ENCODE measurements at places on chromosomes 12 and 14.

DNA sequence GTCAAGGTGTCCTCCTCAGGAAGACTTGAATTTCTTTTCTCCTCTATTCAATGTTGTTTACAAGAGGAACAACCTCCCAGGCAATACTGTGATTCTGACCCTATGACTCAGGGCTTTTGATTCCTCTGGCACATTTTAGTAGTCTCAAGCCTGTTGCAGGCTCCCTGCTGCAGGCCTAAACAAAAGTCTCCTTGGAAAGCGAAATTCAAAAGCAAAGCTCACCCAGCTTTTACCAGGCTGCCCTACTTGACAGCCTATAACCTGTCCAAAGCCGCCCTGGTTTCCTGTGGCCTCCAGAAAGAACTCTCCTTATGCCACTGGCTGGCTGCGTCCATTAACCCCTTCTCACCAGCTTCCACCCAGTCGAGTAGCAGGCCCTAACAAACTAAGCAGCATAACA is 11.6 kb downstream of the FGD6 start:
- DNase-seq, result peak; percentile 47
- H3K27me3 ChIP-seq, result no peaks in the 10 kb centered on the region
- H3K36me3 ChIP-seq, result peaks cover 6% of the 10 kb centered on the region
- no peaks in the 10 kb centered on the region for H3K4me1 ChIP-seq
- no peak overlapping the region for H3K4me3 ChIP-seq
- H3K27ac ChIP-seq, result peak overlapping the region; percentile 69

DNA sequence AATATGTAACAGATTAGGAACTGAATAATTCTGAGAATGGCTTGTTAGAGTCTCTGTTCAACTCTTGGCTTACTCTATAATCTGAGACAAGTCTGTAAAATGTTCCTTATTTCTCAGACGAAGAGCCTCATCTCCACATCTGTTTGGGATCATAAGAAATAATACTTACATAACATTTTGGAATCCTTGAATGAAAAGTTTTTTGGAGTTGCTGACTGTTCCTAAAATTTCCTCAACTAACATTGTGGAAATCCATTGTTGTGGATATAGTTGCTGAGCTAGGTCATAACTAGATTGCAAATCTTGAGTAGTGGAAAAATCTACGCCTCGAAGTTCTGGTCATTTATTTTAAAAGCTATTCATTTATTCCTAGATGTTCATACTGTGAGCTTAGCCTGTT is 402.9 kb downstream of the ZFP36L1 start:
- no peaks in the 10 kb centered on the region for H3K36me3 ChIP-seq
- H3K4me1 ChIP-seq, result no peaks in the 10 kb centered on the region
- H3K27me3 ChIP-seq, result no peaks in the 10 kb centered on the region
- no peak overlapping the region for H3K27ac ChIP-seq

- peak; percentile 62 for DNase-seq
- no peaks in the 10 kb centered on the region for H3K4me1 ChIP-seq
- H3K27ac ChIP-seq, result no peak overlapping the region
- no peaks in the 10 kb centered on the region for H3K36me3 ChIP-seq
- H3K4me3 ChIP-seq, result no peak overlapping the region
Observed at GRCh38 chr12:114841557-114842251, 157.7 kb upstream of the TBX3 start.

DNA sequence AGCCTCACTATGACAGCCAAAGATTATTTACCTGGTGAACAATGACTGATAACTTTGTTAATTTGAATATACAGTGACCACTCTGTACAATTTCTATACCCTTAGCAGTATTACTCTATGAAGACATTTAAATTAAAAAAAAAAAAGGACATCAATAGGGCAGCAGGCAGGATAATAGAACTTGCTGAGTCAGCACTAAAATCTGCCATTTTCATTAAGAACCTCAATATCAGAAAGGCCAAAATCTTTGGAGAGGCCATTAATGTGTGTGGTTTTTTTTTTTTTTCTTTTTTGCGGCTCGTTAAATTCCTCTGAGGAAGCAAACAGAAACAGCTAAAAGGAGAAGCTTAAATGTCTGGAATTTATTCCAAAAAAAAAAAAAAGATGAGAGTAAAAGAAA is 73.7 kb downstream of the FOXN3 start:
- H3K4me3 ChIP-seq, result no peak overlapping the region
- peaks cover 12% of the 10 kb centered on the region for H3K4me1 ChIP-seq
- H3K27me3 ChIP-seq, result no peaks in the 10 kb centered on the region
- no peak overlapping the region for H3K27ac ChIP-seq
- peaks cover 2% of the 10 kb centered on the region for H3K36me3 ChIP-seq
- no peak for DNase-seq

DNA sequence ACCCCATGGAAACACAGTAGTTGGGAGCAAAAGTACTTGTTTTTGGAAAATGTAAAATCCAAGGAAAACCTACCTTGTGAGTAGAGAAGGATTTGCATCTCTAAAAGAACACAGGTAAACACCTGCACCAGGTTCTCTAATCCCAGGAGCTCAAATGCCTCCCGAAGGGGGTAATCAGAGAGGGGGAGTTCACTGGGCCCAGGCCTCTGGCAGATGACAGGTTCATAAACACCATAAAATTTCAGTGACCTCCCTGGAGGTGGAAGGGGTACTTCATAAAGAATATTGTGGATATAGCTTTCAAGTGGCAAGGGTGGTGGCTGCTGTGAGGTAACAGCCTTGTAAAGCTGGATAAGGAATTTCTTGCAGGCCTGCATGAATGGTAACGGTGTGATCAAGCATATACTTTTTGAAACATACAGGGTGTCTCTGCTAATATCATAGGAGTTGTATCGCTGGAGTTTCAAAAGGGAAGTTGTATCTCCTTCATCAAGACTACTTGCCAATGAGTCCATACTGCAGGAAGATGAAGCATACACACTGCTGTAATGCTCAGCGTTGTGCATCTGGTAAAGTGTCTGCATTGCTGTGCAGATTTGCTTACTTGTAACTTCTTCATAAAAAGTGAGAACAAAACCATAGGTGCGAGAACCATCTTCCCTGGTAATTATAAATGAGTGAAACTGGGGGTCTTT is 111.3 kb downstream of the DENND5B start:
- H3K27me3 ChIP-seq, result no peaks in the 10 kb centered on the region
- H3K4me1 ChIP-seq, result peaks cover 2% of the 10 kb centered on the region
- no peak overlapping the region for H3K27ac ChIP-seq
- DNase-seq, result no peak
- no peaks in the 10 kb centered on the region for H3K36me3 ChIP-seq
- H3K4me3 ChIP-seq, result no peak overlapping the region

- H3K4me1 ChIP-seq, result peaks cover 2% of the 10 kb centered on the region
- no peaks in the 10 kb centered on the region for H3K27me3 ChIP-seq
- DNase-seq, result peak; percentile 17
- peak overlapping the region; percentile 45 for H3K27ac ChIP-seq
- peaks cover 10% of the 10 kb centered on the region for H3K36me3 ChIP-seq
Observed at GRCh38 chr12:121781998-121782979, 11.2 kb downstream of the RHOF start.

DNA sequence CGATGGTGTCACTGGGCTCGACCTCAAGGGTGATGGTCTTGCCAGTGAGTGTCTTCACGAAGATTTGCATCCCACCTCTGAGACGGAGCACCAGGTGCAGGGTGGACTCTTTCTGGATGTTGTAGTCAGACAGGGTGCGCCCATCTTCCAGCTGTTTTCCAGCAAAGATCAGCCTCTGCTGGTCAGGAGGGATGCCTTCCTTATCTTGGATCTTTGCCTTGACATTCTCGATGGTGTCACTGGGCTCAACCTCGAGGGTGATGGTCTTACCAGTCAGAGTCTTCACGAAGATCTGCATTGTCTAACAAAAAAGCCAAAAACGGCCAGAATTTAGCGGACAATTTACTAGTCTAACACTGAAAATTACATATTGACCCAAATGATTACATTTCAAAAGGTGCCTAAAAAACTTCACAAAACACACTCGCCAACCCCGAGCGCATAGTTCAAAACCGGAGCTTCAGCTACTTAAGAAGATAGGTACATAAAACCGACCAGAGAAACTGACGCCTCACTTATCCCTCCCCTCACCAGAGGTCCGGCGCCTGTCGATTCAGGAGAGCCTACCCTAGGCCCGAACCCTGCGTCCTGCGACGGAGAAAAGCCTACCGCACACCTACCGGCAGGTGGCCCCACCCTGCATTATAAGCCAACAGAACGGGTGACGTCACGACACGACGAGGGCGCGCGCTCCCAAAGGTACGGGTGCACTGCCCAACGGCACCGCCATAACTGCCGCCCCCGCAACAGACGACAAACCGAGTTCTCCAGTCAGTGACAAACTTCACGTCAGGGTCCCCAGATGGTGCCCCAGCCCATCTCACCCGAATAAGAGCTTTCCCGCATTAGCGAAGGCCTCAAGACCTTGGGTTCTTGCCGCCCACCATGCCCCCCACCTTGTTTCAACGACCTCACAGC is 717 bp downstream of the UBC start:
- peak overlapping the region; percentile 100 for H3K27ac ChIP-seq
- peak; percentile 92 for DNase-seq
- H3K4me3 ChIP-seq, result peak overlapping the region; percentile 99
- peaks cover 8% of the 10 kb centered on the region for H3K36me3 ChIP-seq
- H3K27me3 ChIP-seq, result no peaks in the 10 kb centered on the region

DNA sequence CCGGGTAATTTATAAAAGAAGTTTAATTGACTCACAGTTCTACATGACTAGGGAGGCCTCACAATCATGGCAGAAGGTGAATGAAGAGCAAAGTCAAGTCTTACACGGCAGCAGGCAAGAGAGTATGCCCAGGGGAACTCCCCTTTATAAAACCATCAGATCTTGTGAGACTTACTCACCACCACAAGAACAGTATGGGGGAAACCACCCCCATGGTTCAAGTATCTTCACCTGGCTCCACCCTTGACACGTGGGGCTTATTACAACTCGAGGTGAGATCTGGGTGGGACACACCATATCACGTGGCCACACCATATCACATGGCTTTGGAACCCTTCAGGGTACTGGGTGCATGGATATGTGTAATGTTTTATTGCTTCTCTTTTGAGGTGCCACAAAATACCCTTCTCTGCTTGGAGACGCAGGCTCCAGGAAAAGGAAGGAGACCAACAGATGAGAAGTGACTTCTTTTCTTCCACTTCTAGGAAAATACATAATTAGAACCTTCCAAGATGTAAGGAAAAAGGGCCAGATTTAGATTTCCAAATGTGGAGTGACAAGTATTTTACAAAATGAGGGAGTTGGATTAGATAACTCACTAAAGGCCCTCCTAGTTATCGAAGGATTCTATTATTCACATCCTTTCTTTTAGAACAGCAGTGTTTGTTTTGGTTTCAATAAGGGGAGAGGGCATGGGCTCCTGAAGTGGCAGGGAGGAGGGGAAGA is 33.1 kb upstream of the ETFBKMT start:
- no peak overlapping the region for H3K4me3 ChIP-seq
- H3K27me3 ChIP-seq, result no peaks in the 10 kb centered on the region
- no peaks in the 10 kb centered on the region for H3K4me1 ChIP-seq
- no peak for DNase-seq
- no peak overlapping the region for H3K27ac ChIP-seq

All from small intestine (tissue), 16 donors.